ENCODE measurements at places on chromosomes 5 and 9.

DNA sequence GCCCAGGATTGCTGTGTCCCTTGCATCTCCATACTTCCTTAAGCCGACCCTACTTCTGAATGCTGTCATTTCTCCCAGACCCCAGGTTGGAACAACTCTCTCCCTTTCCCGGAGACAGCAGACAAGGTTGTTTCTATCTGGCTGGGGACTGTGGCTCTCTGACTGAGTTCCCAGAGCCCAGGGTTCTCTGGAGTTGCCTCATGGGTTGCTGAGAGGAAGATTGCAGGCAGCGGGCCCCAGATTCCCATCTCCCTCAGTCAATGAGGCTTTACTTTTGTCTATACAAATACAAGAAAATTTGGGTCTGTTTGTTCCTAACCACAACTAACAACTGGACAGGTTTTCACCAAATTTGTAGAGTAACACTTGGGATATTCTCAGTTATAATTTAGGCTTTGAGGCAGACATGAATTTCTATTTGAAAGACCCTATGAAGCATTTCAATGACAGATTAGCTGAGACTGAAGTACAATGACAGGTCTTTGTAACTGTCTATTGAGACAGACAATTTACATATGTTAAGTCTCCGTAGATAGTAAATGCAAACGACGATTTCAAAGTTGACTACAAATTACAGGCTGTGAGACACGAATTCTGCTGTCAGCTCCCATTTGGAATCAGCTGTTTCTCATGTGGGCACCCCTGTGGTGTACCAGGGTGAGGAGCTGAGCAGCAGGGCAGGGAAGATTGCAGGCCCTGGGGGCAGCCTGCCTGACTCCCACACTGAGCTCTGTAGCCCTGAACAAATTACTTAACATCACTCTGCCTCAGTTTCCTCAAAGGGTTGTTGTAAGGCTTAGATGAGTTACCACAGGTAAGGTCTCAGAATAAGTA is 107.5 kb downstream of the ATP10B start:
- DNase-seq, result no peak

DNA sequence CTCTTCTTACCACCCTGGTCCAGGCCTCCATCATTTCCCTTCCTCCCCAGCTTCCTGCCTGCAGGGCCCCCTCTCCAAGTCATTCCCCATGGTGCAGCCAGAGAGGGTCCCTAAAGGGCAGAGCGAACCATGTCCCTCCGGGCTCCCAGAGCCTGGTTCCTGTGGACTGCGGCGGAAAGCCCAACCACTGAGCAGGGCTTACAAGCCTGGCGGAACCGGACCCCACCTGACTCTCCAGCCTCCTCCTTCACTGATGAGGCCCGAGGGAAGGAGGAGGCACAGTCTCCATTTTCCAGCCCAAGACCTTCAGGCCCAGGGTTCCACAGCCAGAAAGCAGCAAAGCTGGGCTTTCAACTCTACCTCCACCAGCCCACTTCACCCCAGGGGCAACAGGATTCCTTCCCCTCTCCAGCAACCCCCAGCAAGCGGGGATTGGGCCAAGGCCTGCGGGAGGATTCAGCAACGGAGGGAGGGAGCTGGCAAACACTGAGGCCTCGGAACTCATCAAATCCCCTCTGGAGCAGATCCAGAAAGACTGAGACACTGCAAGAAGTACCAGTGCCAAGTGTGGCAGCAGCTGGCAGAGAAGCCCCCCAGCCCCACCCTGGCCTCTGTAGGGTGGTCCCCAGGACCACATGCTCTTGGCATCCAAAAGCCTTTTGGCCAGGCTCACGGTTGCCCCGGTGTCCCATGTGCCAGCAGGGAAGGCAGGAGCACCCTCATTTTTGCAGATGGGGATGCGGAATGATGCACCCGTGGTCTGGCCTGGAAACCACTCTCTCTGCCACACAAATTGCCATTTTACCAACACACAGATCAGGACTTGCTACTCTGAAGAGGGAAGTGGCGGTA is 3.1 kb downstream of the FAM163B start:
- DNase-seq, result no peak

DNA sequence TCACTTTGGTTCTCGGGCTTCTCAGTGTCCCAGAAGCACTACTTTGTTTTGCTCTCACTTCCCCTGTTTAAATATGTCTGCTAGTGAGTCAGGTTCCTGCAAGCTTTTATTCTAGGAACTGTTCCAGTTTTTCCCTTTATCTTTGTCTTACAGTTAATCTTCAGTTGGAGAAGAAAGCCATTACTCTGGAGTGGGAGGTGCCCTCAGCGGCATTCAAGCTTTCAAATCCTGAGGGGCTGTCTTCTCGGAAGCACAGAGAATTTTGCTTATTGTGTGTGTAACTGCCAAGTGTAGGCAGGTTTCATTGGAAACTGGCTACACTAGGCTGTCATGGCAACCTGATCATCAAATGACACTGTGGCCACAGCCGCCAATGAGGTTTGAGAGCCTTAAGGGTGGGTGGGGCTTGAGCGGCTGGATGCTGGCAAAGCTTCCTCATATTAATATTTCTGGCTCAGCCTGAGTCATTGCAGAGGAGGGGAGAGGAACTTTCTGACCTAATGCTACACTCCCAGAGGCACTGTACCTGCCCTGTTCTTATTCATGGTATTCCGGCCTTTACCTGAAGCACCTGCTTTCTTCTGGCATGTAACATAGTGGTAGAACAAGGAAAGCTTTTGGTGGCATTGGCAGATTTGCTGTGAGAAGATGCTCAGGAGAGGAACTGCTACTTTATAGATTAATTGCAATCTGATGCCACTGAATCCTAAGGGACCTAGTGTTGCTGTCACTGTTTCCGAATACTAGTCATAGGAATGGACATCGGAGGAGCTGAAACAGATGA is 26.3 kb downstream of the SLC25A25 start:
- peak; percentile 74 for DNase-seq

DNA sequence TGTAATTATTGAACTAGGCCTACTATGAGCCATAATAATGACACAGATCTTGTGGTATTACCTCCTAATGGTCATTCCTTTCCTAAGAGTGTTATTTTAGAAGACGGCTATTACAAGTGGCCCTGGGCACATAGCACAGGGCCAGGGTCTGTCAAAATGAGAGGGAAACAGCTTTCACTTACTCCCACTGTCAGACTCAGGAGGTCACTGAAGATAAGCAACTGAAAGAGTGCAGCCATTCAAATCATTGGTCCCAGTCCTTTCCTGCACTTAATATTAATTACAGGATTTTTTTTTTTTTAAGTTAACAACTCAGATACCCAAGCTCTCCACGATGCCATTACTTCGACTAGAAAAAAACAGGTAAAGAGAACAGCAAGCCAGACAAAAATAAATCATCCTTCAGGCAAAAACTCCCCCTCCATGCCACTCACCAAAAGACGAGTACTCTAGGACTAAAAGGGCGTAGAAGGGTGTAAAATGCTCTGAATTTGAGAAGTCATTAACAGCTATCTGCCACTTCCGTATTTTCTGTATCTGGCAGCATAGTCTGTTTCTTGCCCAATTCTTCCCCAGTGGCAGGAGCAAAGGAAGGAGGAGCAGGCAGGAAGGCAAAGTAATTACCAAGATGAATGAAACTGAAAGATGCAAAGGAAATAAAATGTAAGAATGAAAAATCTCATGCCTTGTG is 87.4 kb downstream of the ZNF608 start:
- DNase-seq, result no peak

DNA sequence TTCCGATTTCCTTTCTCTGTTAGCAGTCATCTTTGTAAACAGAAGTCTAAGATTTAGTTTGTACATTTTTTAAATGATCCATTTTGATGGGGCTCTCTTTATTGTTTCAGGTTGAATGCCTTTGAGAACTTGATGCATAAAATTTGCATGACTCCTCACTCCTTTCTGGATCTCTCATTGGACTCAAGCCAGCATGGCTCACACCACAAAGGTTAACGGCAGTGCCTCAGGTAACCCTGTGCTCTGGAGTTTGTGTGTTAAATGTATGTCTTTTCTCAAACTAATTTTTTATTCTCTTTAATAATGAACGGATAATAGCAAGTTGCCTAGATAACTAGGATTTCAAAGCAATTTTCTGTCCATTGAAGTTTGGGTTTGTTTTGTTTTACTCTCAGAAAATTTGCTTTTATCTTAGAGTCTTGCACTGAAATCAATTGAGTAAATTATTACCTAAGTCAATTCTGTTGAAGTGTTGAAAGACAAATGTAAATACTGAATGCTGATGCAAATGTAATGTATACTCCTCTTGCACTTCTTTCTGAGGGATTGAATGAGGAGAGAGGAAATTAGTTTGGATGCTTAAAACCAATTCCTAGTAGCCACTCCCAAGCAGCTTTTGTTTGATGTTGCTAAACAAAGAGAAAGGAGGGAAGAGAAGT is 164.6 kb upstream of the DMRT1 start:
- DNase-seq, result no peak

- DNase-seq, result no peak
Observed at GRCh38 chr5:148297731-148298130, 14.5 kb upstream of the SPINK7 start.

GRCh38 chr9:134443174-134444037 is 117.2 kb downstream of the RXRA start:
- peak; percentile 91 for DNase-seq

- DNase-seq, result no peak
Observed at GRCh38 chr5:65818592-65818991, 96.6 kb downstream of the NLN start.

DNA sequence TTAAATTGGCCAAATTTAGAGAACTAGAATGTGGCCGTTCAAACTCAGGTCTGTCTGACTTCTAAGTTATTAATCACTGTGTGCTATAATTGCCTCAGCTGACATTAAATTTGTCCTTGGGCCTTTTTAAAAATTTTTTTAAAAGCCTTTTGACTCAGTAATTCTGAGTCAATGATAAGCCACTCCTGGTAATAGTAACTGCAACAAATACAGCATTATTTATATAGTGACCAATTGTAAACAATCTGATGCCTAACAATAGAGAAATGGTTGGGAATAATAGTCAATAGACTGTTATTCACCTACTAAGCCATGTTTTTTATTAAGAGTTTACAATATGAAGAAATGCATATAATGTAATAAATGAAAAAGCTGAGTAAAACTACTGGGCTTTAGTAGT is 70.9 kb upstream of the FSD1L start:
- DNase-seq, result no peak

DNA sequence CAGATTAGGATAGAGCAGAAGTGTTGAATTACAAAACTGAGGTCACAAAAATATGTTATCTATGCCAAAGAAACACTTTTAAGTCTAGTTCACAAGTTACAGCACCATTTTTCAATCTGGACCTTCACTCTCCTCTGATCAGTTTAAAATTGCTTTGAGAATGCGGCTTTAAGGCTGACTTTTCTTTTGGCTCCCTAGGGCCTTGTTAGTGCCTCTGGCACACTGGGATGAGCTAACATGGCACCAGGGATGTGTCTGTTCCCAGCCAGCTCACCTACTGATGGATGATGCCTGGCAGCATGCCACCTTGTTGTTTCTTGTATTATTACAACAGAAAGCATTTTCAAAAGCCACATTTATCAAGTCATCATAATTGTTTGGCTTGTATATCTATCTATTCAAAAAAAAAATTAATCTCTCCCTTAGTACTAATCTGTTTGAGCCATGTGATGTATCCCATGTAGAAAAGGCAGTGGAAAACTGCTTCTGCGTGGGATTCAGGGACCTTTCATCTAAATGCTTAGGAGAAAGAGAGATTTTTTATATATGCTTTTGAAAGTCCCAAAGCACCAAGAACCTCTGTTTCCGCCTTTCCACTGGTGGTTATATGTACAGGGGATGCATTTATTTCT is 46.6 kb downstream of the ADAMTSL1 start:
- DNase-seq, result no peak

GRCh38 chr5:10509575-10509974 is 54.3 kb upstream of the ANKRD33B start:
- DNase-seq, result no peak

DNA sequence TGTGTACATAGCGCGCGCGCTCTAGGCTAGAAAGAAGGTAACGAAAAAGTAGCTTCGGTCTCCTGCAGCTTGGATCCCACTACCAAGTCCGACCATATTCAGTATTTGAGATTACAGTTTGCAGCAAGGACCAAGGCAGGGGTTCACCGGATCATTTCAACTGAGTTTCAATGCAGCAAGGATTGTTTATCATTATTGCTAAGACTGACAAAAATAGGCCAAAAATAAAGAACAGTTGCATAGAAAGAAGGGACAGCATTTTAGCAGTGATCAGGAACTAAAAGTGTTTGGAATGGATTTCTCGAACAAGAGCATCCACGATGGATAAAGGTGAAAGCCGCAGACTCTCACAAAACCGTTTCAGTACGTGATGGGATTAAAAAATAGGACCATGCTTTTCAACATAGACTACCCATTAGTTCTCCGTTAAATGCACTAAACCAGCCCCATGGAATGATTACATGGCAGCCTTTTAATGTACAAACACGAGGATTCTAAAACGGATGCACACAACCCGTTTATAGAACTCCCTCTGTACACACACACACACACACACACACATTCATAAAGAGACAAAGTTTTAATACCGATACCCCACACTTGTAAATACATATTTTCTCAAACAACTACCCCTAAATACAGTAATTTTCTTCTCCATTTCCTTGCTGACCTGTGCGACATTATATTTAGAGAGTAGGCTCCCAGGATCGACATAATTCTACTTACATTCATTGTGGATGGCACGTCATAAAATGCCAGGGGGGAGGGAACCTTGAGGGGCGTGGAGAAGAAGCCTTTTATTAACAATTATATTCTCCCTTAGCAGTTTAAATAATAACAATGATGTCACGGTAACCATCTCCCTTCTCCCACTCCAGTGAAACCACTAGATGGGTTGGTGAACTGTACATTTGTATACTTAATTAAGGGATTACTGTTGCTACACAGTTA is 197.1 kb downstream of the MEF2C start:
- no peak for DNase-seq

- no peak for DNase-seq
Observed at GRCh38 chr5:164818445-164818844, 1313.0 kb downstream of the MAT2B start.

DNA sequence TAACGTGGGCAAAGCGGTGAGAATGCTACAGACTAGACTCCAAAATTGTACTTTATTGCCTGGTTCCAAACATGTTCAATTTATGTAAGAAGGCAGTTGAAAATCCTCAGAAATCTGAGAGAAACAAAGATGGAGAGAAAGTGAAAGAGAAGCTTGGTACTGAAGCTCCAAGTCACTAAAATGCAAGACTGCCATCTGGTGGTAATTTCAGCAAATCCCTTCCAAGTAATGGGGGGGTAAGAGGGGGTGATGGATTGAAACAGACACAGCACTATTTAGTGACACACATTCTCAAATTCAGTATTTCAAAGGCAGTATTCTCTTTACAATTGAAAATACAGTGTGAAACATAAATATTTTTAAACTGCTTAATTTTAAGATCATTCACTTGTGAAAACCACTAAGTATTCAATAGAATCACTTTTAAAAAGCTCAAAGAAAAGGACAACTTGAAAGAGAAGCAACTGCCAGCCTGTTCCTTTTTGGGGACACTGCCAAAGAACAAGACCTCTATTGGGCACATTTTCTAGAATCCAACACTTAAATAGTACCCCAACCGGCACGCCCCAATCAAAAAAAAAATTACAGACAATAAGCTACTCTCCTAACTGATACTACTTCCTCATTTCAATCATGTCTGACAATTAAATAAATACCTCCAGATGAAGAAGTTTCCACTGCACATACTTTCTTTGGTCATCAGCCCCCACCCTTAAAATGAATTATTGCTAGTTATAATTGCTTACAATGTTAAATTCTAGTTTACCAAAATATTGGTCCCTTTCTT is 131.5 kb downstream of the AGTPBP1 start:
- peak; percentile 74 for DNase-seq

GRCh38 chr9:89926691-89927220 is 321.9 kb downstream of the GADD45G start:
- DNase-seq, result no peak

All from CD4-positive, alpha-beta T cell treated with Interleukin-12 subunit alpha and Interleukin-12 subunit beta, for 1 hour (primary cell).